ENCODE measurements at places on chromosomes 12 and 14.

- DNase-seq, result no peak
Measured at GRCh38 chr14:96639550-96639949, 137.4 kb downstream of the PAPOLA start.

DNA sequence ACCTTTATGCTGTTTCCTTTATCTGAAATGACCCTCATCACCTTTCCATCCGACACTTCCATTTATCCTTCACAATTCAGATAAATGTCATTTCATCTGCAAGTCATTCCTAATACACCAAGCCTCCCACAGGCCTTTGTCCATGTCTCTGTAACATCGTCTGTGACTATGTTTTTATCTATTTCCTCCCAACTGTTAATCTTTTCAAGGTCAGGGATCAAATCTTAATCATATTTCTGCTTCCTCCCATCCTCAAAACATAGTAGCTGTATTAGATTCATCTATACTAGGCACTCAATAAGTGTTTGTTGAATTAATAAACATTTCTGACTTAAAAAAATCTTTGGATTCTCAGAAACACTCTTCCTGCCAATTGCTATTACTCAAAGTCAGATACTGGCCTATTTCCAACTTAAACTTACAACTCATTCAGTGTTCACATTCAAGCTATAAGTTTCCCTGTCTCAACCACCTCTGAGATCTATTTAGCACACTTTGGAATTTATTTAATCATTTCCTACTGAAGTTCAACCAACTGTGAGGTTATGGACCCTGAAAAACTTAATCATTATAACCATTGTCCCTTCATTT is 100.2 kb upstream of the ALX1 start:
- no peak for DNase-seq

GRCh38 chr14:38389681-38390080 is 133.8 kb upstream of the CLEC14A start:
- DNase-seq, result no peak

DNA sequence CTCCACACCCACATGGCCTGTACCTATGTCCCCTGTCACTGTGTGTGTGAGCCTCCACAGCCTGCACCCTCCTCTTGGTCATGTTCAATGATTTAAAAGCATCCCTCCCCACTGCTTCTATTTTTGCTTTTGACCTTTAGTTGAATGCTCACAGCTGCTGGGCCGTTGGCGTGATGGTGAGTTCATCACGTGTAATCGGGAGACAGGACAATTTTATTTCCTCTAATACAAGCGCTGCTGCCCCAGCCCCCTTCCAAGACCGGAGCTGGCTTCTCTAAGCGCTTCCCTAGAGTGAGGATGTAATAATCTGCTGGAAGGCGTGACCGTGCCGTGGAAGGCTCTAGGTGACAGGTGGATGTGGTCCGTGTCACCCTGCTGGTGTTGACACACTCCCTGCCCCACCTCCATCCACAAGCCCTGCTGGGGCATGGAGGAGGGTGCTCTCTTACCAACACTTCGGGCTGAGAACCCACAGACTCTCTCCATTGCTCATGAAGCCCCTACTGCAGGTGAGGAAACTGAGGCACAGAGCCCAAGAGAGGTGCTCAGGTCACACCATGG is 25.4 kb downstream of the CCDC85C start:
- no peak for DNase-seq

- DNase-seq, result peak; percentile 16
Measured at GRCh38 chr14:39229601-39230110, 4.1 kb upstream of the MIA2 start.

DNA sequence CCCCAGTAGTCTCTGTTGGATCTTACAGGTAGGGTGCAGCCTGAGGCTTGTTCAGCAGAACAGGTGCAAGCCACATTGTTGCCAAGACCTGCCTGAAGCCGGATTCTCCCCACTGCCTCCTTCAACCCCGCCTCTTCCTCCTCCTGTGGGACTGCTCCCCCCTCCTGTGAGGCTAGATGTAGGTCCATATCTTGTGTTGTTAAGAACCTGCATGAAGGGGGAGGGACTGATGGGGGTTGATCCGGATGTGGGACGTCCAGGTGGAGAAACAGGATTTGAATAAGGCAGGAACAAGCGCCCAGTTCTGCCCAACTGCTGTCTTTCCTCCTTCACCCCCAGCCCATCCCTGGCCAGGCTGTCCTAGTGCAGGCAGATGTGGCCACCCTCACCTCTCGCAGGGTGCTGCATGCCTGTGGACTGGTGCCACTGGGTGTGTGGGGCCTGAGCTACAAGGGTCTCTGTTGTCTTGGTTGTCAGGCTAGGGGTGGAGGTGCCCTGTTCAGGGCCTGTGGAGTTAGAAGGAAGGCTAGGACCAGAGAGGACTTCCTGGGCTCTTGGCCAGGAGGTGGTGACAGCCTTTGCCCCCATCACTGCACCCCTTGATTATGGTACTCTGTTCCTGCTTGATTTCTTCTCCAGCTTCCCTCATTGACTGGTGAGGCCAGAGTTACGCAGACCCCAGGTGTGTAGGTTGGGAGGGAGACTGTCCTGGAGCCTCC is 1.4 kb downstream of the NR4A1 start:
- DNase-seq, result peak; percentile 70

- no peak for DNase-seq
Measured at GRCh38 chr12:113445544-113446171, 23.5 kb downstream of the SDSL start.

DNA sequence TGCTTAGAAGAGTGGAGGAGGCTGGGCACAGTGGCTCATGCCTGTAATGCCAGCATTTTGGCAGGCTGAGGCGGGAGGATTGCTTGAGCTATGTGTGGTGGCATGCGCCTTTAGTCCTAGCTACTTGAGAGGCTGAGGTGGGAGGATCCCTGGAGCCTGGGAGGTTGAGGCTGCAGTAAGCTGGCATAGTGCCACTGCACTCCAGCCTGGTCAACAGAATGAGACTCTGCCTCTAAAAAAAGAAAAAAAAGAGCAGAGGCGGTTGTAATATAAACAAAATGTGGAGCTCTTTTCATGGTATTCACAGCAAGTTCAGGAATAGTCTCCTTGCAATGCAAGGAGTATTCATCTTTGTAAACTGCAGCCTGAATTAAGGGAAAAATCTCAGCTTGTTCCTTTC is 27.2 kb downstream of the ARID2 start:
- DNase-seq, result no peak

- DNase-seq, result no peak
Measured at GRCh38 chr14:96747006-96747405, 50.2 kb upstream of the VRK1 start.

DNA sequence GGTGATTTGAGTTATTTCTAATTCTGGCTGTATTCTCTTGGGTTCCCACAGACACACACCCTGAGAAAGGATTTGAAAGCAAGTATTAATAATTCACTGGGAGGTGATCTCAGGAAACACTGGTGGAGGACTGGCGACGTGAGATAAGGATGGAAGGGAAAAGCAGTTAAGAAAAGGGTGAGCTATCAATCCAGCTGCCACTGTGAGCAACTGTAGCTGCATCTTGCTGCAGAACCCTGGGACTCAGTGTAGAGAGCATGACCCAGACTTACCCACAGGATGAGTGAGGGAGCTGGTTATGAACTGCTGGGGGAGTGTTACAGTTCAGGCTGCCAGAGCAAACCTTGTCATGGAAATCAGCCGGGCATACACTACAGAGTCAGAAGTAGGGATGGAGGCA is 71.9 kb downstream of the RESF1 start:
- DNase-seq, result no peak

- no peak for DNase-seq
Measured at GRCh38 chr14:91879196-91879595, 11.9 kb upstream of the TC2N start.

DNA sequence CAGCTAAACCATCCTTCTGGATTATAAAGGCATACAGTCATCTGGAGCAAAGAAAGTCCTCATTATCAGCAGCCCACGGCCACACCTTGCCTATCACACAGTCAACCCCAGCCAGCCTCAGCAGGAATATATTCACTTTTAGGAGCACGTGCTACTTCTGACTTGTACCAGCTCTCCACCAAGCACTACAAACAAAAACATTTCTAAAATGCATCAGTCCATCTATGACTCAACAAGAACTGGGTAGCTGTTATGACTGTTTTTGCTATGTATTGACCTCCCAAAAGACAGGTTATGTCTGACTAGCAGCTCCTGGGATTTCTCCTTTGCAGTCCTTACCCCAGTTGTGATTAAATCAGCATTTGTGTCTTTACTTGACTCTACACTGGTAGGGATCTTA is 31.2 kb downstream of the NUAK1 start:
- DNase-seq, result no peak

DNA sequence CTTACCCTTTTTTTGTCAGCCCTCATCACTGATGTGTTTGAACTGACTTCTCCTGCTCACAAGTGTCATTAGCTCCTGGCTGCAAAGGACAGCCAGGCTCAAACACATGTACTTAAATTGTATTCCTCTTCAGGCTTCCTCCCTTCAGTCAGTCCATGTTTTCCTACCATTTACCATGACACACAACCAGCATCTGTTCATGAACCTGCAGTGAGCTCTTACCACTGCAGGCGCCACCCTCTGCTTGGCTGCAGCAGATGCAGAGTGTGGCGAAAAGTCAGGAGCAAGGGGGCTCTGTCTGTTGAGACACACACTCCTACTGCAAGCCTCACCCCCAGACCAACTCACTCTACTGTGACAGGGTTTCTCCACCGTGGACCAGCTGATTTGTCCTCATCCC is 70.2 kb downstream of the TSPAN11 start:
- DNase-seq, result no peak

DNA sequence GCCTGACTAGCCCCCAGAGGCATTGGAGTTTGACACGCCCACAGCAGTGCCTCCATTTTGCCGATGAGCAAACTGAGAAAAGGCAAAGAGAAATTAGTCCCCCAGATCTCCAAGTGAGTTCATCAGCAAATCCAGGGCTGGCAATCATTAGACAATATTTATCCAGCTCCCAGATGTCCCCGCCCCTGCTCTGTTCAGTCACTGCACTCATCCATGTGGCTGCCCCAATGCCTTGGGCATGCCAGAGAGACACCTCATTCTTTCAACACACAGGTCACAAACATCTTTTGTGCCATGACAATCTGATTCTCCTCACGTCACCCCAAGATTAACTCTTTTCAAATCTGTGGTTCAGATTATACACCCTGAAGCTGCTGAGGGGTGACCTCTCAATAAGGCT is 43.5 kb downstream of the DPF3 start:
- DNase-seq, result no peak

GRCh38 chr14:67567654-67568053 is 32.4 kb downstream of the PIGH start:
- no peak for DNase-seq

DNA sequence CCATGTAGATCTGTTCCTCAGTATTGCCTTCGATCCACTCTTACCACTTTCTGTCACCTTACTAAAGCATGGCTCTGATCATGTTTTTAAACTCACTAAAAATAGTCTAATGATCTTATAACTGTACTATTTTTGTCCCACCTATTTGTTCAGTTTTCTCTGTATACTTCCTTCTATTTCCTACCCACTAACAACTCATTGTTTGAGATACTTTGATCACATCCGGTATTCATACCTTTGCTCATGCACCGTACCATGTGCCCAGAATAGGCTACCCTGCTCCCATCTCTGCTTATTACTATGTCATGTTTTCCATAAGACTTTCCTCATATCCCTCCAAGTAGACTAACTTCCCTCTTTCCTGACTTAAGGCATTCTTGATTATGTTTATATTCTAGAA is 128.6 kb downstream of the MED13L start:
- no peak for DNase-seq

- DNase-seq, result no peak
Measured at GRCh38 chr12:26402648-26403047, 207.3 kb downstream of the SSPN start.

- no peak for DNase-seq
Measured at GRCh38 chr14:76584271-76584702, 177.0 kb upstream of the VASH1 start.

- no peak for DNase-seq
Measured at GRCh38 chr14:102991376-102991775, 66.0 kb downstream of the CDC42BPB start.

- peak; percentile 12 for DNase-seq
Measured at GRCh38 chr12:50401500-50402081, 906 bp downstream of the LARP4 start.

- DNase-seq, result no peak
Measured at GRCh38 chr12:79127271-79127751, 262.7 kb downstream of the SYT1 start.

GRCh38 chr12:9103050-9103849 is 12.5 kb downstream of the A2M start:
- no peak for DNase-seq

DNA sequence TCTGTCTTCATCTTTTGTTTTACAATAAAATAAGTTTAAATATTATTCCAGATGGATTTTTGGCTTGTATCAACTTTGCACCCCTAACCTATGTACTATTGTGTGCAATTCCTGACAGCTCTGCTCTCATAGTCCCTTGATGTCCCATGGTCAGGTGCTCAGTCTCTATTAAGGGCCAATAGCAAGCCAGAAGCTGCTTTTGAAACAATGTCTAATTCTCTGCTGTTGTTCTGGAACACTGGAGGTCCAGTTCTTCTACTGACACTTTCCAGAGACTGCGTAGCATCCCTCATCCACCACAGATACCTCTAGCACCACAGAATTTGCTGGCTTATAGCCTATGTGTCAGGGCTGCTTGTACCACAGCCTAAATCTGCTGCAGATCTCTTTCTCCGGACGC is 74.6 kb downstream of the BRMS1L start:
- DNase-seq, result no peak

DNA sequence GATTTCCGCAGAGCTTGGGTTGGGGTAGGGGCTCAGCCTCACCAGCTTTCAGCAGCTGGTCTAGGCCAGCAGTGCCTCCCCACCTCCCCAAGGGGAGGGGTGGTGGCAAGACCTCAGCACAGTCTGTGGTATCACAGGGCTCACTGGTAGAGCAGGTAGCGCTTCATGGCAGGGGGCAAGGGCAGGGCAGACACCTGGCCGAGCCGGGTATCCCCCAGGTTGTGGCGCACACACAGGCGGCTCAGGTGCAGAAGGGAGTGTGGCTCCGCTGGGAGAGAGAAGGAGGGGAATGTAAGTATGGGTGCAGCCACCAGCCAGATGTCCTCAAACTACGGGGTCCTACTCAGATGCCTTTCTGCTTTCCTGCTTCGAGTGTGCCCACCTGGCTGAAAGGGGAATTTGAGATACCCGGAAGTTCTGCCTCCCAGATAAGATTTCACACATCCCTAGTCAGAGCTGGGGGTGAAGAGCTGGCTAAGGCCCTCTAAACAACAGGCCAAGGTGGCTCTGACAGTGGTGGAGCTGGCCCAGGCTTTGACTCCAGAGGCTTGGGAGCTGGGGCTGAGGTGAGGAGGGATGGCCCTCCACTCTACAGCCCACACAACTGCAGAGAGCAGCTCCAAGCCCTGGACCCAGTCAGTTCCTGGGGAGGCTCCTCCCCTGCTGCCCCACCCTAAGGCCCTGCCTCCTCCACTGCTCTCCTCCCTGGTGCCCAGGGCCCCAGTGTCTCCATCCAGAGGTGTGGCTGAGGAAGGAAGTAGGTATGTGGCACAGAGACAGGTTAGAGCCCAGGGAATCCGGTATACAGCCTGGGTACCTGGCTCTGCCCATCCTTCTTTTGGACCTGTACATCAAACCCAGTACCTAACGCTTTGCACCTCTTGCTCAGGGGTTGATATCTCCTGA is 1.8 kb downstream of the SPSB2 start:
- DNase-seq, result no peak

Measured in CD4-positive, alpha-beta T cell (primary cell).